ENCODE measurements at places on chromosomes 12 and 14.

DNA sequence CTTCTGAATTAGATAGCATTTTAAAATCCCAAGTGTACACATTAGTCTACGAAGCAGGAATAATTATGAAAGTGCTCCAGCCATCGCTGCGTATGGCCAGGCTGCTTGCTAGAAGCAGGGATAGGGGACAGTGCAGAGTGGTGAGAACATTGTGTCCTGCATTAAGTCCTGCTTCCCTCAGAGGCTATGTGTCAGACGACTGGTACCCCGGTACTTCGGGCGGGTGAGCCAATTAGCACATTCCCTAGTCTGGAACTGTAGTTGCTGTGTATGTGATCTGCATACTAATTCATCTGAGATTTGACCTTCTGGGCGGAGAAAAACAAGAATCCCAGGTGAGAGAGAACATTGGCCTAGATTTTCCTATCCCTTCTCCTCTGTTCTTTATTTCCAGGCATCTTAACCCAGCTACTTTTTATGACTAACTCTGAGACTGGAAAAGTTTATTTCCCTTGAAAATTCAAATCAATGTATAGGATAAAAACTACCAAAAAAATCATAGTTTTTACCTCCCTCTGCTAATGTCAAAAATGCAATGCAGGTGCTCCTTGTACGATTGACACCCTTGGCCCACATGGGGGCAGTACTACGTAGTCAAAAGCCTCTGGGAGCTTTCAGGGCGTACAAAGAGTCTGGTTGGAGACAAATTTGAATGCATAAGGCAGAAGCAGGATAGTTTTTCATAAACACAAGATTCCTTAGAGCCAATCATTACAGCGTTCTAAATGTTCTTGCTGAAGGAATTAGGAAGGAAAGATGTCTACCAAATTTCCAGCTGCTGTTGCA lies 764.3 kb downstream of the NOVA1 start:
- no peak for DNase-seq

- peak; percentile 86 for DNase-seq
Observed at GRCh38 chr12:48977290-48978281, 536 bp upstream of the WNT1 start.

DNA sequence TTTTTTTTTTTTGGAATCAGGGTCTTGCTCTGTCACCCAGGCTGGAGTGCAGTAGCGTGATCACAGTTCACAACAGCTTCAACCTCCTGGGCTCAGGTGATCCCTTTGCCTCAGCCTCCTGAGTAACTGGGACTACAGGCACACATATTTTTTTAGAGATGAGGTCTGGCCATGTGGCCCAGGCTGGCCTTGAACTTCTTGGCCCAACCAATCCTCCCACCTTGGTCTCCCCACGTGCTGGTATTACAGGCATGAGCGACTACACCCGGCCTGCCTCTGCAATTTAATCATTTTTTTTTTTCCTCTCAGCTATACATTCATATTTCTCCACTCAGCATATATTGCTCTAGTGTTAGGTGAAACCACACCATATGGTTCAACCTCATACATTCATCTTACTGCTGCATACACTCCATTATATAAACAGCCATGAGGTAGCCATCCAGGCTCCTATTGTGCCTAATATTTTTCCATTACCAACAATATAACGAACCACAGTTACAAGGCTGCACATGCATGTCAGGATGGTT lies 7.1 kb downstream of the STX2 start:
- no peak for DNase-seq

DNA sequence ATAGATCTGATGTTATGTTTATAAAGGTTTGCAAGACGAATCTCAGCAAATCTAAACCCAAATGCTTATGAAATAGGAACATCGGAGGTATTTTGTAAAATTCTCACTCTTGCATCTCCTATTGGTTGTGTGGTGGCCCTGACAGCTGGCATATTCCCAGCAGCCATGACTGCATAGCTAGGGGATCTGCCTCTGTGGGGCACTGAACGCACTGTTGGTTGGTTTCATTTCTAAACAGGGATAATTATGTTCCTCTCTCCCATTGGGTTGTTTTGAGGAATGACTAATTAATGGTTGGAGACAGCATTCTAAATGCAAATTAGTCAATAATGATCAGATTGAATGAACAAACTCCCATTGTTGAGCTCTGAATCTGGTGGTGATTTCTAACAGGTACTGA lies 2.7 kb upstream of the BEST3 start:
- DNase-seq = no peak

GRCh38 chr14:104749111-104749649 lies 3.8 kb upstream of the SIVA1 start:
- DNase-seq = no peak

- no peak for DNase-seq
Observed at GRCh38 chr12:123998991-123999359, 26.0 kb downstream of the ZNF664 start.

GRCh38 chr14:29587761-29588470 lies 339.7 kb downstream of the PRKD1 start:
- no peak for DNase-seq

DNA sequence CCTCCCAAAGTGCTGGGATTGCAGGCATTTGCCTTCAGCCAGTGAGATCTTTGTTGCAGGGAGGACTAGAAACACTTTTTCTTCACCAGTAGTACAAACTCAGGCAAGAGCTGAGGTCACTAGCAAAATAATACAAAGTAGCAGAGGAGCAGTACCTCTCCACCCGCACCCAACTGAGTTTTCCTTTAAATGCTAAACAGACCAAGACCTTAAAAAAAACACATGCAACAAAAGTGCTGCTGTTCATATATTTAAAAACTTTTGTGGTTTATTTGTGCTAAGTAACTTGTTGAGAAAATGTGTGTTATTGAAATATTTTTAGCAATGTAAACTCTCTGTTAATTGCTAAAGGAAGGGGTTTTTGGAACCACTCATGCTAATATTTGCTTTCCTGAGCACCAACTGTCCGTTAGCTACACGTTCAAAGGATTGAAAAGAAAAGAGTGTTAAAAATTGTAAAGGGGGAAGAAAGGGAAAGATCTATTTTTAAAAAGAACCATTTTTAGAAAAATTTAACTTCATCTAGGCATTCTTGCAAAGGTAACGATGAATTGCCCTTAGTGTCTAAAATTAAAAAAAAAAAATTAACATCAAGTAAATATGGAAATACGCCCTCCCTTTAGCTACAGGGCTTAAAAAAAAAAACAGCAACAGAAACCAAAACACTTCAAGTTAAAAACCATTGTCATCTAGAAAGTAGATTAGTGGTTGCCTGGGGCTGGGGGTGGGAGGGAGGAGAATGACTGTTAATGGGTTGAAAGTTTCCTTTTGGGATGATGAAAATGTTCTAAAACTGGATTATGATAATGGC lies 114.0 kb upstream of the KRAS start:
- DNase-seq = no peak

- no peak for DNase-seq
Observed at GRCh38 chr14:36771028-36771640, 109.5 kb downstream of the PAX9 start.

DNA sequence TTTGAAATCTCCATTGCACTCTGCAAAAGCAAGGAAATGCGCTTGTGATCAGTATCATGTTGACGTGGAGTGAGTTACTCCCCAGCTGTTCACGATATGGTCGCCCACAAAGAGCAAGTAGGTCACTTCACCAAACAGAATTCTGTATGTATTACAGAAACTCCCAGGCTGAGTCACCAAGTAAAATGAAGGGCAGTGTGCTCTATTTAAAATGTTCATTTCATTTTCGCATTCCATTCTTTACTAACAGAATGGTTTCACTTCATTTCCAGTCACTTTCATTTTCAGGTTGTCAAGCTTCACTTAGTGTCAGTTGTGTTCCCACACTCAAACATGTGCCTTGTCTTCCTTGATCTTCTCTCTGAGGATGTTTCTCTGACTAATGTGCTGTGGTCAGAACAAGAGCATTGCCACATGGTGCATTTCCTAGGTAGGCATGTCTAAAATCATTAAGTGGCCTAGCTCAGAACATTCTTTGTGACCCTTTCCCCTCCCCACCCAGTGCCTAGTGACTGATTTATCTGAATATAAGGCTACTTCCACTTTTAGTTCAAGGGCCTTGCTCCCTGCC lies 391.2 kb downstream of the RAD51B start:
- peak; percentile 81 for DNase-seq

DNA sequence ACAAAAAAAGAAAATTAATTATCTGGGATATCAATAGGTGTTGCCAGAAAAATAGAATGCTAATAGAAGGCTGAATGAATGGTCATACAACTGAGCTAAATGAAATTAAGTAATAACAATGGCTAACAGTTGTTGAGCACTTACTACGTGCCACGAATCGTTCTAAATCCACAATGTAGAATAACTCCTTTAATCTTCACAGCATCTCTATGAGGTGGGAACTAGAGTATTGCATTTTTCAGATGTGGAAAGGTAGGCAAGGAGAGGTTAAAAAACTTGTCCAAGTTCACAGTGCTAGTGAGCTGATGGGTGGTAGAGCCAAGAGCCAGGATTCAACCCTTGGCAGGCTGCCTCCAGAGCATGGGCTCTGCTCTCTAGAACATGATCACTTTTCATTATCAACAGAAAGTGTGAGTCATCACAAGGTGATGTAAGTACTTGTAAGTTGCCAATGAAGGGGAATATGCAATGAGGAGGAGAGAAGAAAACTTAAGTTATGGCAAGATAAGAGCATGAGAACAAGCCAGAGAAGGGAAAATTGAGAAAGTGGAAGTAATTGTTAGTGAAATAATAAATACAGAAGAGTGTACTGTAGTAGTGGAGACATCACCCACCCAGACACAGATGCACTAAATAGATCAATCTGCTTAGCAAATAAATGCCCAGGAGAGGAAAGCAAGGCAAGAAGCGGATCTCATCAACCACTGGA lies 122.1 kb downstream of the PRKD1 start:
- no peak for DNase-seq

DNA sequence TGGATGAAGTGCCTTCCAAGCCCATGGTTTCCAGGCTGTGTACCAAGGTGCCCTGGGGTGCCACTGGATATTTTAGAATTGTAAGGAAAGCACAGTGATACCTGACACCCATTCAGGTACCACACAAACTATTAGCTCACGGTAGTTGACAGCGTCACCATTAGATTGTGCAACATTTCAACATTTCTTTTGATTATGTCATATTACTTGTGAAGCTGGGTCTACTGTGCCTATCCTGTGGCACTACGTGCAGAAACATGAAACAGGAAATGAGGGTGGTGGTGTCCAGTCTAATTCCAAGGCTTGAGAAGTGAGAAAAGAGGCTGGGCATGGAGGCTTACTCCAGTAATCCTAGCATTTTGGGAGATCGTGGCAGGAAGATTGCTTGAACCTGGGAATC lies 75.5 kb upstream of the CPM start:
- no peak for DNase-seq

- no peak for DNase-seq
Observed at GRCh38 chr12:4909410-4909733, 333 bp upstream of the KCNA1 start.

DNA sequence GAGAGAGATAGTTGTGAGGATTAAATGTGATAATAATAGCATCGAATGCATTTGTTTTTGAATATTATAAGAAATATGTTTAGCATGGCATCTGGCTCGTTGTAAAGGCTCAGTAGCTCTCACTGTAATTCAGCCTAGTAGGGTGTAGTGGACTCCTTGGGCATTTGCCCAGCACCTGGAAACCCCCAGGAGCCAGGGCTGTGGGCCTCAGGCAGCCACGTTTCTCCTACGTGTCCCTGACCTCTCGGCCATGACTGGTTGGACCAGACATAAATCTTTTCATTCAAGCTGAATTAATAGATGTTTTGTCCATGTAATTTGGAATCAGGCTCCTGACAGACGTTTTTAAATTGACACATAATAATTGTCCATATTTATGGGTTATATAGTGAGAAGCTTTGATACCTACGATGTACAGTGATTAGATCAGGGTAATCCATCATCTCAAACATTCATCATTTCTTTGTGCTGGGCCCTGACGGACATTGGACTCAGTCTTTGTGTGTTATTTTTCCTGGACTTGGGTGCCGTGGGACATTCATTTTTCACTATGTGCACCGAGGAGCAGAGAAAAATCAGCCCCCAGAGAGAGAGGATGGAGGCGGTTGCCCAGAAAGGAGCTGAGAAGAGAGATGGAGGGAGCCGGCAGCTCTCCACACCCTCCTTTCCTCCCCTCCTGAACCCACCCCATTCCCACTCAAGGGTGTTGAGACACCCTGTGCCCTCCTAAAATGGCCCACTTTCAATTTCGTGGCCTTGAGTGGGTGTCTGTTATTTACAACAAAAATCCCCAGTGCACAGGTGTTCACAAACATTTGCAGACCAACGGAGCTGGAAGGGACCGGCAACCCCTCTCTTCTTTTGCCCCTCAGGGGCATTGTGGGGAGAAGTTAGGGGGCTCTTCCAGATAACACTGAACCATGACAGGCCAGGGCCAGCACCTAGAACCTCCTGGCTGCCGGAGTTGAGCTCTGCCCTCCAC lies 296.4 kb downstream of the DPF3 start:
- DNase-seq = no peak

GRCh38 chr14:21219120-21219519 lies 50.1 kb downstream of the HNRNPC start:
- DNase-seq = no peak

GRCh38 chr14:41144370-41144769 lies 462.3 kb upstream of the LRFN5 start:
- DNase-seq = no peak

- DNase-seq = no peak
Observed at GRCh38 chr12:44584625-44585024, 291.5 kb downstream of the NELL2 start.

- no peak for DNase-seq
Observed at GRCh38 chr14:51880835-51881580, 20.6 kb downstream of the GNG2 start.

DNA sequence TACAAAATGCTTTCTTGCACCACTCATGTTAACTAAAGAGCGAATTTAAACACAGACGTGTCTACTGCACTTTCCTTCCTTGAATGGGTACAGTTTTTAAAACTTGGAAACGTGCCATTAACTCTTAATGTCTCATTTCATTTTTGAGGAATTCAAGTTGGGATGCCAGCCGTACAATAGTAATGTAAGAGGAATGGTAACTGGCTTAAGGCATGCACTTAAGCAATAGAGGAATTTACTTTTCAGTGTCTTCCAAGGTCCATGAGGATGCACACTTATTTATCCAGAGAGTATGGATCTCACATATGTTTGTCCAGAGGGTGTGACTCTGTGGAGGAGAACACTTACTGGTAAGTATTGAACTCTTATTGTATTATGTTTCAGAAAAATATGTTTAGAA lies 52.9 kb downstream of the PPP4R4 start:
- DNase-seq = no peak

DNA sequence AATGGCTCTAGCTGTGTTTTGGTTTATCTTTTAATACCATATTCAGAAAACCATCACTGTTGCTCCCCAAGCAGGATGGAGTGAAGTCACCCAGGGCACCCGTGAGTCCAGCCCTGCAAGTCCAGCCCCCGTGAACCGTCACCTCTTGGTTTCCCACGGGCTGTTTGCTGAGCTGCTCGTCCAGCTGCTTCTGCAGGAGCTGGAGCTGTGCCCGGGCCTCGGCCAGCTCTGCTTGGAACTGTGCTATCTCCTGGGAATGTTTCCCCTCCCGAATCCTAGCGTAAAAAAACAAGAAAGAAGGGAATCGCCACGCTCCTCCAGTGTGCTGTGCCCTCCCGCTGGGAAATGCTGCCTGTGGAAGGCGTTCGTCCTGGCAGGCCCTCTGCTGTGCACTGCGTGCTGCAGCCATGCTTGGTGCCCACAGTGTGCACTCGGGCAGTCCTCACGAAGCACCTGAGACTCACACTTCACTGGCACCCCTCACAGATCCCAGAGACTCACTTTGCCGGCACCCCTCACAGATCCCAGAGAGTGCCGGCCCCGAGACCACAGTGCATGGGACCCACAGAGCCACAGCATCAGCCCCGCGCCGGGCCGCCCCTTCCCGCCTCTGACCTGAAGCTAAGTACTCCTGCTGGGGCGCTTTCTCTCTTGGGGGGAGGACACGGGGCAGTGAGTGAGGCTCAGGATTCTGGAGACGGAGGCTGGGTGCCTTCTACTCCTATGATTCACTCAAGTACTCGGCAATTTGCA lies 15.4 kb upstream of the ANKLE2 start:
- no peak for DNase-seq
